ENCODE measurements at places on chromosomes 7 and 10.

DNA sequence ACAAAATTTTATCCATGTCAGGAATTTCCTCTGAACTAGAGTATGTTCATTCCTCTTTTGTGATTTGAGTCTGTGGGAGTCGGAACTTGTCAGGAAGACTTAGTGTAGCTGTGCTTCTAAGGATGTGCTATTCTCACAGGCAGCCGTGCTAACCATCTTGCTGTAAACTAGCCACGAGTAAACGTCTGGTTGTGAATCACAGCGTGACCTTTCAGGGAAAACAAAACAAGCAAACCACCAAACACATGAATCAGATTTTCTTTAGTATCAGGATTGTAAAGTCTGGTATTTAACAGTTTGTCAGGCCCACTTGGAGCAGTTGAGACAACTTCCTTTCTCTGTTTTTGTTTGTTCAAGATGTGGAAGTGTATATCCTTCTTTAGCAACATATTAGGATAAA is 32.0 kb downstream of the AUTS2 start:
- DNase-seq: no peak

DNA sequence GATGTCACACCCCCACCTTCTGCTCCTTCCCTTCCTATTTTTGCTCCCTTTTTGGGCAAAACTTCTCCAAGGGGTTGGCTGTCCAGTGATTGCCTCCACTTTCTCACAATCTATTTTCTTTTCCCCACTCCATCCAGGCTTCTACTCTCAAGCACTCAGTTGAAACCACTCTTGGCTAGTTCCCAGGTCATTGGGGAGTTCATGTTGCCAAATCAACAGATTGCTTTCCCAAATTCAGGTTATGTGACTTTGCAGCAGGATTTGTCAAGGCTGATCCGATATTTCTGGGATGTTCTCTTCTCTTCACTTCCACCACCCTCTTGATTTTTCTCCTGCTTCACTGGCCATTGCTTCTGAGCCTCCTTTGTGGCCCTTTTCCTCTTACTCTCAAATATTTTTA is 258.7 kb upstream of the SLC26A5 start:
- no peak for DNase-seq

DNA sequence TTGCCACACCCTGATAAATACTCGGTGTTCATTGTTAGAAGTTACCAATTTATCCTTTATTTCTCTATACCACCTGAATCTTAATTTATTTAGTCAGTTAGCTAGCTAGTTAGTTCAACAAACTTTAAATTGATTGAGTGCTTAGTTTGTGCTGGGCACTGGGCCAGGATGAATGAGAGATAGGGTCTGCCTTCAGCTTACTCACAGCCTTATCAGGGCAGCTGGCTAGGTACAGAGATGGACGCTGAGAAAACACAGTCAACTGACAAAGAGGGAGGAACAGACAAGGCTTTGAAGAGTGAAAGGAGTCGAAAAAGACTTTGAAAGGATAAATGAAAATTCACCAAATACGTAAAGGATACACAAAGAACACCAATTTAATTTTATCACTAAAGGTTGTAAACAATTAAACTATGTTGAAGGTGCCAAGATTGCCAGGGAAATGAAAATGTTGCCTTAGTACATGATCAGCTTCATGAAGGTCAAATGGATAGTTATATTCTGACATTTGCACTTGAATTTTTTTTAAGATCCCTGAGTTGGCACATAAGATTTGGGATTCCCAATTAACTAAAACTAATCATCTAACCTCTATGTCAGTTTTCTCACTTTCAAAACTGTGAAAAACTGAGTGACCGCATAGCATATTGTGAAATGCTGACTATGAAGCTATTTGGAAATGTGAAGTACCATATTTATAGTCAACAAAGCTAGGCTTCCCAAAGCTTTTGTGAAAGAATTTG is 2.1 kb downstream of the CAV2 start:
- DNase-seq: no peak

- DNase-seq: no peak
Observed at GRCh38 chr7:2444476-2444875, 31.7 kb downstream of the GRIFIN start.

DNA sequence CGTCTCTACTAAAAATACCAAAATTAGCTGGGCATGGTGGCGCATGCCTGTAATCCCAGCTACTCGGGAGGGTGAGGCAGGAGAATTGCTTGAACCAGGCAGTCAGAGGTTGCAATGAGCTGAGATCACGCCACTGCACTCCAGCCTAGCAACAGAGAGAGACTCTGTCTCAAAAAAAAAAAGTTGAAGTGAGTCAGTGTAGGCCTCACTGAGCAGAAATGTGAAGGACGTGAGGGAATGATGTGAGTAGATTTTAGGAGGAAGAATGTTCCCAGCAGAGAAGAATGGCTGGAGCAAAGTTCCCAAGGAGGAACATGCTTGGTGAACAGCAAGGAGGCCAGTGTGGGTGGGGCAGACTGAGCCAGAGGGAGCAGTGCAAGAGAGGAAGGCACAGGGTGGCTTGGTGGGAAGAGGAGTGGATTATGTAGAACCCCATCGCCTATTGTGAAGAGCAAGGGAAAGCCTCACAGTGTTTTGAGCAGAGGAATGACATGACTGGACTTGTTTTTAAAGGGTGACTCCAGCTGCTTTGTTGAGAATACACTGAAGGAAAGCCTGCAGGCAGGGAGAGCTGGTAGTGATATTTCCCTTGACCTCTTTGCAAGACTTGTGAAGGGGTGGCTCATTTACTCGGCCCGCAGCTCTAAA is 708.7 kb downstream of the SUGCT start:
- no peak for DNase-seq

DNA sequence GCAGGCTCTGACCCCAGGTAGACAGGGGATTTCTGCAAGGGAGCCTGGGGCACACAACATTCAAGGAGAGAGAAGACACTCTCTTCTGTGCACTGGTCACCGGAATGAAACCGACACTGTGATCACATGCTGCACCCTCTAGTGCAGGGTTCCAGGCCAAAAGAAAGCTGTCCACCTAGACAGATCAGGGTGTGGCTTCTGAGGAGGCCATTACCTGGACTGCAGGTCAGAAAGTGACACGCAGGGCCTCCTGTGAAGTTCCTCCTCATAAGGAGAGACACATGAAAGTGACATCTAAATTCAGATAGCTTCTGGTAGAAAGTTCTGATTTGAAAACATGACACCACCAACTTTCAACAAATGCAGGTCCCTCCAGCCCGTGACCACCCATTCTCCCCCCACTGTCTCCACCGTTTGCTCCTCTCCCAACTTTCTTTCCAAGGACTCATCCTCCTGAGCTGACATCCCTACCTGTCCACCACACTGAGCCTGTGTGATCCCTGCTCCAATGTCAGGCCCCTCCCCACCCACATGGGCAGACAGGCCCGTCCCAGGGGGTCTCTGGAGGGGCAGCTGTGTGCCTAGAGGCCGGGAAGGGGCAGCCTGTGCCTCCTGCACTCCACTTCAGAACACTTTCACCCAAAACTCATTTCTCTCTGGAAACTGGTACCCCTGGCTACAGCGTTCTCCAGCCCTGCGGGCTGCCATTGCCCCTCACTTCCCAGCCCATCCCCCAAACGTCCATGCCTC is 198.0 kb downstream of the TNS3 start:
- DNase-seq: no peak
